ENCODE measurements at places on chromosomes 7 and 10.

DNA sequence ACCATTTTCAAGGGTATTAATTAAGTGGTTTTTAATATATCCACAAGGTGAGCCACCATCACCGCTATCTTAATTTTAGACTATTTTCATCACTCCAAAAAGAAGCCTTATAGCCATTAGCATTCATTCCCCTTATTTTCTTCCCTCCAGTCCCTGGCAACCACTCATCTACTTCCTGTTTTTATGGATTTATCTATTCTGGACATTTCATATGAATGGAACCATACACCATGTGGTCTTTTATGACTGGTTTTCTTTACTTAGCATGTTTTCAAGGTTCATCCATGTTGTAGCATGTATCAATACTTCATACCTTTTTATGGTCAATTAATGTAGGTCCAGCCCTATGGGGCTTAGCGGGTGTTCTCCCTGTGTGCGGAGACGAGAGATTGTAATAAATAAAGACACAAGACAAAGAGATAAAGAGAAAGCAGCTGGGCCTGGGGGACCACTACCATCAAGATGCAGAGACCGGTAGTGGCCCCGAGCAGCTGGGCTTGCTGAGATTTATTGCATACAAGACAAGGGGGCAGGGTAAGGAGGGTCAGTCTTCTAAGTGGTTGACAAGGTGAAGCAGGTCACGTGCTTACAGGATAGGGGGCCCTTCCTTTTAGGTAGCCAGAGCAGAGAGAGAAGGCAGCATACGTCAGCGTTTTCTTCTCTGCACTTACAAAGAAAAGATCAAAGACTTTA, 14.6 kb downstream of the WBP1L start:
- no peak for DNase-seq

DNA sequence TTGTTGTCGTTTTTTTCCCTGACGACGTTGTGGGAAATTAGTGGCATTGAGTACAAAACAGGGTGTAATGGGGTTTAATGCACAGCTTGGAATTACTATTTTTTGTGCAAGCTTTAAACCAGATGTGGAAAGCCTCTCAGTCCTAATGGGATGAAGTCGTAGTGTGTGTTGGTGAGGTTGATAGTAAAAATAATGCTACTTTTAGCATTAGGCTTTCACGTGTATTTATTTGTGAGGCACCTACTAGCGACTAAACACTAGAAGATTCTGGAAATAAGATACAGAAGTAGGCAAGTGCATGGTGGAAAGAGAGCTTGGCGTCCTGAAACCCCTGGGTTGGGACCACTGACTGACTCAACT, 588 bp upstream of the ORC5 start:
- no peak for DNase-seq

DNA sequence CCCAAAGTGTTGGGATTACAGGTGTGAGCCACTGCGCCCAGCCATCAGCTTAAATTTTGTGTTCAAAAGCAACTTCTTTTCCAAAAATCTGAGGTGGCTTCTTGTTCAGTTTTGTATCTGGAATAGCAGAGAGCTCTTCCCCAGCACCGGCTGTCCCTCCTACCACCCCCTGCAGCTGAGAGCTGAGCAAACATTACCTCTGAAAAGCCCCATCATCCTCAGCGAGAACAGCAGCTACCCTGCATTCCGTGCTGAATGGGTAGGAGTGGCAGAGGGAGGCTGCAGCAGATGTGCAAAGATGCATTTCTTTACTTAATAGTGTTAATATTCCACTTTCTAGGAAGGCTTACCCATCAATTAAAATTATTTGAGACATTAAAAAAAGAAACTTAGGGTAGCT, 31.8 kb downstream of the CCM2 start:
- no peak for DNase-seq

DNA sequence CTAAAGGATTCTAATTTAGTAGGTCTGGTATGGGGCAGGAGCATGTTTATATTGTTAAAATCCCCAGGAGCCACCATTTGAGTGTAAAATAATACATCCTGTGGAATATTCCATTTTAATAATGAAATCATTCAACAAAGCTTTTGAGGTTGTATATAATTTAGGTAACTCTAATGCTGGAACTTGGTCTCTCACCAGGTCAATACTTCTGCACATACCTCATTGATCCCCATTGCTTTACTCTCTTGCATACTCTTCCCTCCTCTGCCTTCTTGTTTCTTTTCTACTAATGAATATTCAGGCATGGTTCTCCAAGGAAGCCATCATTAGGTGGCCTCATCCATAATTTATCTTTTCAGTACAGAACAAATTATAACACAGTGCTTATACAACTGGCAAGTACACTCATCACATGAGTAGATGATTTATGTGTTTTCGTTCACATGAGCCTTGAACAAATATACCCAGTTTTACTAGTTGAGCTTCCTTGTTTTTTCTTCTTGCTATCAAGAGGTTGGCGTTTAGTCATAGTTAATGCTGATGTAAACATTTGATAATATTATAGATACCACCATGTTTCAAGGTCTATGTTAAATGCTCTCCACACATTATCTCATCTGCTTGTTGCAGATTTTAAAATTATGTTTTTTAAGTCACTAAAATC, 7.2 kb downstream of the PALS2 start:
- no peak for DNase-seq

DNA sequence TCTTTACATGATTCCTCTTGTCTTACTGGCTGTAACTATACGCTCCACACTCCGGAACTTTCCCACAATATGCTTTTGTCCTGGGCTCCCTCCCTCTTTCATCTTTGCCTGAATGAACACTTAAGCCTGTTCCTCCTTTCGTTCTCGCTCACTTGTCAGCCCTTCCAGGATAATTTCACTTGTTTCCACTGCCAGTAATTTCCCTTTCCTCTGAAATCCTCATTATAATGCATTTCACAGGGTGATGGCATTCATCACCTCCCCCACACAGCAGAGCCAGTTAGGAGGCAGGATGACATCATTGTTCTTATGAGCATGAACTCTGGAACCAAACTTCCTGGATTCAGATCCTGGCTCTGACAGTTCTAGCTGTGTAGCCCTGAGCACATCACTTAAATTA, 372.6 kb downstream of the GPR158 start:
- DNase-seq = no peak

DNA sequence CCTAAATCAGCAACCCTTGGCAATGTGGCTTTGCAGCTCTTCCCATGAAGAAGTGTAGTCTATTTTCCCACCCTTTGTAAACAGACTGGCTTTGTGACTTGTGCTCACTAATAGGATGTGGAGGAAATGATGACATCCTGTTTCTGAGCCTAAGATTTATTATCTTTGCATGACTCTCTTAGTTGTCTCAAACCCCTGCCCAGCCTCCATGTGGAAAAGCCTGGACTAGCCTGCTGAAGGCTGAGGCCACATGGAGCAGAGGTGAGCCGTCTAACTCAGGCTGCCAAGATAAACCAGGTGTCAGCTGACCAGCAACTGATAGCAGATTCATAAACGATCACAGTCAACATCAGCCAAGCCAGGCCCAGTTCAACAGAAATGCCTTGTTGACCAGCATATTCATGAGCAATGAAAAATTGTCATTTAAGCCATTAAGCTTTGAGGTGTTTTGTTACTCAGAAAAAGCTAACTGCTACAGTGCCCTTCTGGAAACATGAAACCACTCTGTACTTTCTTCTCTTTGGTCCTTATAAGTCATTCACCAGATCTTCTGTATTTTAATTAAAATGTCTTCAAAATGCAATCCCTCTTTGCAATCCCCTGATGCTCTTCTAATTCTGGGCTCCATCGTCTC, 586.3 kb upstream of the ANKRD30A start:
- no peak for DNase-seq

Measured in stimulated activated naive CD4-positive, alpha-beta T cell (primary cell).